ENCODE measurements at places on chromosomes 16 and 17. TPM values are rescaled to one million over a fixed set of nuclear protein-coding genes. Genes with fewer than 3 reads are reported as not detected.

The KCTD13 gene
- 51.4 TPM for total RNA-seq

The HOXB1 gene
- not detected for total RNA-seq

The NPIPB13 gene
- total RNA-seq, result 21.1 TPM

The CASKIN2 gene
- total RNA-seq, result 1.6 TPM

The CHST6 gene
- total RNA-seq, result not detected

The ABCA3 gene
- total RNA-seq, result 9.2 TPM
